ENCODE measurements at places on chromosomes 13 and 19.

- no peak for DNase-seq
Measured at GRCh38 chr13:67223742-67224141, 6.4 kb downstream of the PCDH9 start.

DNA sequence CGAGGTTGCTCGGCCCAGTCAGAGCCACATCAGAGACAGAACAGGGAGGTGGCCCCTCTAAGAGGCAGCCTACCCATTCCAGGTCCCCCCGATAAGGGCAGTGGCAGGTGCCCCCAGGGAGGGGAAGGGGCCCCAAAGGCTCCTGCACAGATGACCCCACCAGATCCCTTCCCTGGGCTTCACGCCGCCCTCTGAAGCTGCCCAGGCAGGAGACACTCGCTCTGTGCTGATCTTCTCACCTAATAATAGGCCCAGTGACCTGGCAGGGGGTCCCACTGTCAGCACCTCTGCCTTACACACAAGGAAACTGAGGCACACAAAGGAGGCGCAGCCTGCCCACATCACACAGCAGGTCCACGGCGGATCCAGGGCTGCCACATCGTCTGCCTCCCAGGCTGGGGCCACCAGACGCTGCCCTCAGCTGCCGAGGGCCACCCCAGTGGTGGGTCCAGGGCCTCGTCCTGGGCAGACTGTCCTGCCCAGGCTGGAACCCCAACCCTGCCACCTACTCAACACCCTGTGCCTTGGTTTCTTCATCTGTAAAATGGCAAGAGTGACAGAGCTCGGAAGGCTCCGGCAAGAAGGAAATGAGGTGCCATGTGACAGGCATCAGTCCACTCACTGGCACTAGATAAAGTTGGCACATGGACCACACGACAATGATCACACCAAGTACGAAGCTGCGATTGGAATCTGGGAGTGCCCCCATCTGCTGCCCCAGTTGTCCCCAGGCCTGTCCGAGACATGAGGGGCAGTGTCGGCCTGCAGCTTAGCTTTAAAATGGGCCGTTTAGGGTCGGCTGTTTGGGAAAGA lies 56.5 kb downstream of the KLF2 start:
- no peak for DNase-seq

GRCh38 chr19:34711890-34712289 lies 22.2 kb upstream of the ZNF181 start:
- no peak for DNase-seq

- DNase-seq = no peak
Measured at GRCh38 chr13:66933994-66934393, 296.1 kb downstream of the PCDH9 start.

- DNase-seq = peak; percentile 43
Measured at GRCh38 chr13:44578067-44578400, 1.9 kb upstream of the TSC22D1 start.

DNA sequence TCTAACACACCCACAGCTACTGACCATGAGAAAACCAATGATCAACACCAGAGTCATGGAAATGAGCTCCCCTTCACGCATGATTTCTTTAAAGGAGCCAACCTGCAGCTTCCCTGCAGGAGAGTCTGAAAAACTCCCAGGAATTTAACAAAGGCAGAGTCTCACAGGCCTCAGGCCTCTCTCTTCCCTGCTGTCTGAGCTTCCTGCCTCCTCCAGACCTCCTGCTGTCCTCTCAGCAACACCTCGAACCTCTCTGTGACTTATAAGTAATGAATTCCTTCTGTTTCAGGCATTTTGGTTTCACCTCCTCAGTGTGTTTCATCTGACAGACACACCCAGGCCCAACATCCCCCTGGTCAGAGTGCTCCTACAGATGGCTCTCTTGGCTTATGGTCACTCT lies 1044.4 kb downstream of the UQCRFS1 start:
- DNase-seq = no peak

DNA sequence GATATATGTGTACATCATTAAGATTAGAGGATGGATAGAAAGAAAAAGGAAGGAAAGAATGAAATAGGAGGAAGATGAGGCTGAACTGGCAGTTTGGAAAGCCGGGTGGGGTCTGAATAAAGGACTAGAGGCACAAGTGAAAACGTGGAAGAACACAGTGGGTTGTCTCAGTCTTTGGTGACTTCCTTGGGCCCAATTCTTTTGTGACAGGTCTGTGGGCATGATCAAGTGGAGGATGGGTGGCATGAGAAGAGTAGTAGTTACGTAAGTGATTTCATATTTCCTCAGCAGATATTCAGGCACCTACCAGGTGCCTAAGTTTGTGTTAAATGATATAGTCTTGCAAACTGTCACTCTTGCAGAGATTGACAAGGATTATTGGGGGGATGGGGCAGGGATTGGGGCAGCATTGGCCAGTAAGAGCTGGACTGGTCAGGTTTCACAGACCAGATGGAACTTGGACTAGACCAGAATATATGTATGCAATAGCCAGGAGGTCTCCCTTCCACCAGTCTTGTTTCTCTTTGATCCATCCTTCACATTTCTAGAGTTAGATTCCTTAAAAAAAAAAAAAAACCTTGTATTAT lies 2.7 kb downstream of the TPP2 start:
- no peak for DNase-seq

GRCh38 chr19:48510421-48511268 lies 990 bp downstream of the LMTK3 start:
- DNase-seq = peak; percentile 37

GRCh38 chr13:83995930-83996329 lies 113.7 kb upstream of the SLITRK1 start:
- DNase-seq = no peak

DNA sequence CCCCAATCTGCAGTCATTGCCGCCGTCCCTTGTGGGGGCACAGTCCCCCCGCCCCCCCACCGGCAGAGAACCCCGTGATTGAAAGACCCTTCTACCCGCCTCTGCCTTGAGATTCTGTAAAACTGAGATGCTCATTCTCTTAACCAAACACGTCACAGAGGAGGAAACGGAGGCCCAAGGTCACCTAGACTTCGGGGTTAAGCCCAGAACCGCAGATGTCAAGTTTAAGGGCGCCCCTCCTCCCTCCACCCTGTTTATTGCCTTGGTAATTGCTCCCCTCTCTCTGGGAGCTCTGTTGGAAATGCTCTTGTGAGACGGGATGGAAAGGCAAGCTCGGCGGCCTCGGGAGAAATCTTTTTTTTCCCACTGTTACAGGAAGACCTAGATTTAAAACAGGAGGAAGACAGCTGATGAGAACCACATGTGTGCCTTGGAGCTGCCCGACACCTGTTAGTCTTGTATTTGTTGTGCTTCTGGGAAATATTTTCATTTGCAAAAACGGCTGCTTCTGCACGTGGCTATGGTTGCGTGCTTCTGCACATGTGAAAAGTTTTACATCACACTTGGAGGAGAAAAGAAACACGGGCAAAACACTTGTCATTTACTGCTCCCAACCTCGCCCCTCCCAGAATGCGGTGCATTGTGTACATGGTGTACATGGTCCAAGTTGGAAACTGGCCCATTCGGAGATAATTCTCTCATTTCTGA lies 1.1 kb upstream of the MED26 start:
- peak; percentile 54 for DNase-seq

DNA sequence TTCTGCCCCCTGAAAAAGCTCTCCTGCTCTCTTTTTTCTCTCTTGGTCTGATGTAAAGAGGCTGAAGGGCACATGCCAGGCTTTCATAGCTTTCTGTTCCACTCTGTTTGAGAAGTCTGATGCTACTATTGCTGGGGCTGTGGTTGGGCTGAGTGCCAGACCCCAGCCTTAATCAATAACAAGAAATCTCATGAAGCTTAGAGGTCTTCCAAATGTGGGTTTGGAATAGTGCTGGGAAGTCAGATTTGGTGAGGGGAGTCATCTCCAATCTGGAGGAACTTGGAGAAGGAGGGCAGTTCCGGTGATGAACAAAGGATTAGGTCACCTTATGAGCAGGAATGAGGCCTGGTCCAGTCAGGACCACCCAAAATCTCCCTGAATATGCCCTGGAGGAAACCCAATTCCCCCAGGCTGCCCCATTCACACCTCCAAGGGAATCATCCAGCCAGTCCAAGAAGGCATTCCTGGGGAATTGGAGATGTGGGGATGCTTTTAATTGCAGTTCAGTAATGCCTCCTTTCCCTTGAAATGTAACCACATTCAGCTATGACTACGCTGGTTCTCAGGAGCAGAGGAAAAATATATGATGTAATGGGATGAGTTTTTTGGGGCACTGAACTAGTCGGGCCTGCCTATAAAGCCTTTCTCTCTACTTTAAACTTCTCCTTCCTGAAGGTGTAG lies 102.0 kb downstream of the STARD13 start:
- DNase-seq = no peak

GRCh38 chr13:52933547-52934210 lies 85.2 kb upstream of the PCDH8 start:
- DNase-seq = no peak

- DNase-seq = no peak
Measured at GRCh38 chr19:50835785-50836542, 2.6 kb upstream of the KLK15 start.

GRCh38 chr19:10682397-10683063 lies 18.7 kb upstream of the QTRT1 start:
- no peak for DNase-seq

- DNase-seq = no peak
Measured at GRCh38 chr19:45816236-45817009, 1.3 kb upstream of the RSPH6A start.

DNA sequence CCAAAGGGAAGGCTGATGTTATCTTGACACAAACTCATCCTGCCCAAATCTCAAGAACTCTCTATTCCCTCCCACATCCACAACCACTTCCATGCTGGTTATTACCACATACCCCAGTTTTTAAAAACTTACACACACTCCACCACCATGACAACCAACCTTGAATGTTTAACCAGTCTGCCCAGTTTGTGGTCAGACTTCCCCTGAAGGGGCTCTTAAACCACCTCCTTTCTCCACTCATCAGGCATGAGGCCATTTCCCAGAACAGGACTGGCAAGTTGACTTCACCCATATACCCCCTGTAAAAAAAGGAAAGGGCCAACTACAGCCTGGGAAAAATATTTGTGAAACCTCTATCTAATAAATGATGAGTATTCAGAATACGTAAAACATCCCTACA lies 12.4 kb upstream of the ZSCAN4 start:
- DNase-seq = no peak

- DNase-seq = no peak
Measured at GRCh38 chr13:84431646-84432045, 549.4 kb upstream of the SLITRK1 start.

GRCh38 chr19:5138606-5139582 lies 170.0 kb downstream of the KDM4B start:
- peak; percentile 15 for DNase-seq

DNA sequence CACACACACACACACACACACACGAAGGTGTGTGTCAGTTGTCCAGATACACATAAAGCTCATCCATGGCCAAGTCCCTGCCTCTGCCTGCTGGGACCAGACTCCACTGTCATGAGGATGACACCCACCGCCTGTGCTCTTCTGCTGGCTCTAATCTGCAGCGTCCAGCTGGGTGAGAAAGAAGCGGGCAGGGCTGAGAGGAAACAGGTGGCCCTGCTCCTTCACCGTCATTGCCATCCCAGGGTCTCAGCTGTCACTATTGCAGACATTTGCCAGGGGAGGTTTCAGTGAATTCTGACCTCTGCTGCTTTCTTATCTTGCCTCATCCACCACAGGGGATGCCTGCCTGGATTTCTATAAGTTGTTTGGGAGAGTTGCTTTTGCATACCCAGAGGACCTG lies 31.4 kb downstream of the SCGB2B2 start:
- DNase-seq = no peak

GRCh38 chr13:98804336-98804855 lies 51.9 kb upstream of the SLC15A1 start:
- DNase-seq = no peak

GRCh38 chr13:60369242-60369641 lies 27.8 kb upstream of the TDRD3 start:
- DNase-seq = peak; percentile 5

DNA sequence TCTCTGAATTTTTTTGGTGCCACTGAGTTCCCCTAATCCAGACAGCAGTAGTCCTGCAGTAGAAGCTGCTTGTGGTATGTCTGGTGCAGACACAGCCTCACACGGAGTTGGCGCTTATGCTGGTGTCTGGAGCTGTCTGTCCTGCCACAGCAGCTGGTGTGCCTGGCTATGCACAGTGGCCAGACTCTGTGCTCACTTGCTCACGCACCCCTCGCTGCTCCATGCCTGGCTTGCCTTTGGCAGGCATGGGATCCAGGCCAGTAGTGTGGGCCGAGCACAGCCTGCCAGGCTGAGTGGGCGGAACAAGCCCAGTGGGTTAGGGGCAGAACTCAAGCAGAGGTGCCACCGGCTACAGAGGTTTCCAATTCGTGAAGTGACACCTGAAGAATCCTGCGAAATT lies 845.9 kb upstream of the PCDH9 start:
- DNase-seq = no peak

GRCh38 chr13:23081220-23081619 lies 99.6 kb upstream of the SGCG start:
- DNase-seq = no peak

DNA sequence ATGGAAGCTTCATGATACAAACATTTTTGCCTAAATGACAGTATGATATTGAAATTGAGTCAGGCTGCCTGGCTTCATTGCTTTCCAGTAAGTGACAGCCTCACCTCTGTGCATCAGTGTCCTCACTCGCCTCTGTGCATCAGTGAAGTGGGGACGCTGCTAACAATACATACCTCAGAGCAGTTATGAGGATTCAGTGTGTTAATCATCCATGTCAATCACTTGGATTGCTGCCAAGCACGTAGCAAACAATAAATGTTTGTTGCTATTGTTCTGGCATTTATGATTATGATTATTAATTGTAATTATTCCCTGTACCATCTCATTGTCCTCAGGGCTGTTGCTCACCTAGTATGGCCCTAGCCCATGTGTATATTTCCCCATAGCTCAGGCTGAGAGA lies 8.8 kb downstream of the PPP2R1A start:
- DNase-seq = no peak

GRCh38 chr19:10812902-10813404 lies 23.1 kb downstream of the TMED1 start:
- DNase-seq = peak; percentile 89

DNA sequence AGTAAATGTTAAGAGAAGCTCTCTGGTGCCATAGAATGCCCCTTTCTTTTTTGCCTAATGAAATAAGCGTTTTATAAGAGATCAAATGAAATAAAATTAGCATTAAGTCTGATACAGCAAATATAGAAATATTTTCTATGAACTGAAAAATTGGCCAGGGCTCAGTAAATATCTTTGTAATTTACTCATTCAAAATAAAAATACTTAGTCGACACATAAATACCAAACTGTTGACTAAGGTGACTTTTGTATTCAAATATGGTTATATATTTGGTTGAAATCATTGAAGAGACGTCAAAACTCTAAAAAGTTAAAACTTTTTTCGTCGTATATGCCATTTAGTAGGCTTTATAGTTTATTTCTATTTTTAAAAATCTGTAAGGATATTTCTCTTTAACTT lies 25.6 kb downstream of the IPO5 start:
- no peak for DNase-seq

DNA sequence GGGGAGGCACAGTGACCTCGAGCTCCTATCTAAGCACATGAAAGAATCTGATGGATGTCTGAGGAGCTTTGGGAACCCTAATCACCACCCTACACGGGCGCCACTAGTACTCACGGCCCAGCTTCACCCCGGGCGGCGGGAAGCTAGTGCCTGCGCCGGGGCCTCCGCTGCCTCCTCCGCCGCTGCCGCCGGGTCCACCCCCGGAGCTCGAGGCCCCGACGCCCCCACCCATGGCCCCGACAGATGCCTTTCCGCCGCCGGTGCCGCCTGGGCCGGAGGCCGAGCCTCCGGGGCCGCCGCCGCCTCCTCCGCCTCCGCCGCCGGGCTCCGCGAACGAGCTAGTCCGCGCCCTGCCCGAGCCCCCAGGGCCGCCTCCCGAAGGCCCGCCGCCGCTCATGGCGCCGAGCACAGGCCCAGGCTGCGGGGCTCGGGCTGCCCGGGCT lies 312 bp downstream of the GSK3A start:
- no peak for DNase-seq

- DNase-seq = no peak
Measured at GRCh38 chr19:16894080-16894479, 5.3 kb downstream of the F2RL3 start.

Data from Kasumi-1 (cell line).